ENCODE measurements at places on chromosomes 7 and 10.

DNA sequence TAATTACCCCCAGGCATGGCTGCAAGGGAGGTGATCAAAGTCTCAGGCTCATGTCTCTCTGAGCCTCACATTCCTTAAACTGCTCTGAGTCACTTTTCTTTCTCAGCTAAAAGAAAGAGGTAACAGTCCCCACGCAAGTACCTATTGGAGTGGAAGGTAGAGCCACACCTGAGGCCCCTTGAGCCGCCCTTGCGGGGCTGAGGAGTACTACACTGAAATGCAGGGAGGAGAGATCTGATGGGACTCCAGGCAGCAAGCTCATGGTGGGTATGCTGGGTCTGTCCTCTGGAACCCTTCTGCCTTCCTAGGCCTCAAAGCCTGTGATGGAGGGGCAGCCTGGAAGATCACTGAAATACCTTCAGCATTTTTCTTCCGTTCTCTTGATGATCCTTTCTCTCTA, 960.0 kb downstream of the DNAJB9 start:
- DNase-seq = no peak

DNA sequence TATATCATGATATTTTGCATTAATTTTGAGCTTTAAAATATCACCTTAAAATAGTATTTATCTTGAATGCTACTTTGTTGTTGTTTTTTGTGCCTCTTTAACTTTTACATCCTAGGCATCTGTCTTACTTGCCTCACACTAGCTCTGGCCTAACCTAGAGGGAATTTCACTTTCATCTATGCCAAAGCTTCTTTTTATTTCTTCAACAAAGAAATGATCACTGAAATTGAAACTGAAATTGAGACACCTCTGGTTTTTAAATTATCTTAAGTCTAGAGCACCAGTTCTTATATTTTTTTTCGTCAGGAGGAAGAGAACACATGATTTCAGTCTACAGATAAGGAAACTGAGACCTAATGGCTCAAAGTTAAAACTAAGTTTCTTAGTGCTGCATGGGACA, 3.5 kb upstream of the SCIN start:
- no peak for DNase-seq

- DNase-seq = no peak
These were observed 25.1 kb upstream of the PDK4 start for GRCh38 chr7:95621404-95621803.

DNA sequence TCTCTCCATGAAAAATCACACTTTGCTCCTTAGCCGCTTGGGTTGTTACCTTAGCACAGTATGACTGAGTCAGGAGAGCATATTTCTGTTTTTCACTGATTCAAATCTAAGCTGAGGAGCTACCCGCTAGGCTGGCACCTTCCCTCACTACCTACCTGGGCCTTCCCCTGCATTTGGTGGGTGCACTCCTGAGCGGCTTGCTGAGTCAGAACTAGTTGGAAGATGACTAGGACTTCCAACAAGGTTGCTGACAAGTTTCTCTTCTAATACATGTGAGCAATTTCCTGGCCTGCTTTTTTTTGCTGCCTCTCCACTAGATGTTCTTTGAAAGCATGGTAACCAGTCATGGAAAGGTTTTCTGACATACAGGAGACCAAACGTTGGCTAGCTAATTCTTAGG, 43.8 kb upstream of the SEC61G start:
- no peak for DNase-seq

GRCh38 chr7:84722734-84723133, 464.1 kb downstream of the SEMA3D start:
- no peak for DNase-seq

DNA sequence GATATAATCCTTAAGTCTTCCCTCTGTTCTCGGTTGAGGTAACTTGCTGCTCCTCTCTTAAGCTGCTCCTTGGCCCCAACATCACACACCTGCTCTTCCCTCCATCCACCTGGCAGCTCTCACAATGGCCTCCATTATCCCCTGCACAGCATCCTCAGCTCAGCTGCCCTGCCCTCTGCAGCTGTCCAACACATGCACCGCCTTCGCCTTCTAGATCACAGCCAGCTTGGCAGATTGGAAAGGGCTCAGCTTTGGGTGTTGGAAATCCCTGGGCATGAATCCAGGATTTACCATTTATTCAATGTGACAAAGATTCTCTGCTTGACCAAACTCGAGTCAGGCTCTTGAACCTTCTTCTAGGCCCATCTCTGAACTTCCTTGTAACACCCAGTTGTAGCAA, 20.6 kb downstream of the RGR start:
- no peak for DNase-seq

GRCh38 chr7:30657131-30657530, 25.1 kb downstream of the CRHR2 start:
- DNase-seq = no peak

GRCh38 chr10:38025283-38025682, 14.8 kb downstream of the ZNF33A start:
- DNase-seq = no peak

DNA sequence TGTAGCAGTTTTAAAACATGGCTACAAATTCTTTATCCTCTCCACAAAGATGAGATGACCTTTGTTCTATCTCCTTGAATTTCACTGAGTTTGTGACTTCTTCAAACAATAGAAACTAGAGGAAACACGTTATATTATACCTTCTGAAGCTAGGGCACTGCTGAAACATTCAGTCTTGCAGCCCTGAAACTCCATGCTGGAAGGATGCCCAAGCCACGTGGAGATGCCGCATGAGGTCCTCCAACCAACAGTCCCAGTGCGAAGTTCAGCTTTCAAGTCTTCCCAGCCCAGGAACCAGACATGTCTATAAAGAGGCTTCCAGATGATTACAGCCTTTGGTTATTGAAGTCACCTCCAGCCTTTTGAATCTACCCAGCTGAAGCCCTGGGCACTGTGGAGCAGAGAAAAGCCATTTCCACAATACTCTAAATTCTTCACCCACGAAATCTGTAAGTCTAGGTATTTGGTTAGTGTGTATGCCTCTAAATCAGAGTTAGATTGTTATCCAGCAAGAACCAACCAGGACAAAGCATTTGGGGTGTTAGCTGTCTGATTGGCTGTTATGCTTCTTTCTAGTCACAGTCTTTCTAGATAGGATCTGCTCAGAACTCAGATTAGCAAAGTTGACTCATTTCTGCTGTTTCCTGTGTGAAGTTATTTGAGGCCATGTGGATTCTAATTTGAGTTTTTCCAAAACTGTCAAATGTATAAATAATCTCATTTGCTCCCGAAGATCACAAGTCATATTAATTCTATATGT, 186.5 kb upstream of the TMEM72 start:
- DNase-seq = no peak

GRCh38 chr7:461453-462172, 58.0 kb downstream of the PDGFA start:
- no peak for DNase-seq

- no peak for DNase-seq
These were observed 84.7 kb downstream of the MAPK8 start for GRCh38 chr10:48390933-48391845.

DNA sequence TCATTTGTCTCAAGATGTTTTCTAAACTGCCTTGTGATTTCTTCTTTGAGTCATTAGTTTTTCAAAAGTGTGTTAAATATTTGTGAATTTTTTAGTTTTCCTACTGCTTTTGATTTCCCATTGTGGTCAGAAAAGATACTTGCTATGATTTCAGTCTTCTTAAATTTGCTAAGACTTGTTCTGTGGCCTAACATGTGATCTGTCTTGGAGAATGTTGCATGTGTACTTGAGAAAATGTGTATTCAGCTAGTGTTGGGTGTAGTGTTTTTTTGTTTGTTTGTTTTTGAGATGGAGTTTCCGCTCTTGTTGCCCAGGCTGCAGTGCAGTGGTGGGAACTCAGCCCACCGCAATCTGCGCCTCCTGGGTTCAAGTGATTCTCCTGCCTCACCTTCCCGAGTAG, 28.6 kb downstream of the BMPR1A start:
- DNase-seq = no peak

DNA sequence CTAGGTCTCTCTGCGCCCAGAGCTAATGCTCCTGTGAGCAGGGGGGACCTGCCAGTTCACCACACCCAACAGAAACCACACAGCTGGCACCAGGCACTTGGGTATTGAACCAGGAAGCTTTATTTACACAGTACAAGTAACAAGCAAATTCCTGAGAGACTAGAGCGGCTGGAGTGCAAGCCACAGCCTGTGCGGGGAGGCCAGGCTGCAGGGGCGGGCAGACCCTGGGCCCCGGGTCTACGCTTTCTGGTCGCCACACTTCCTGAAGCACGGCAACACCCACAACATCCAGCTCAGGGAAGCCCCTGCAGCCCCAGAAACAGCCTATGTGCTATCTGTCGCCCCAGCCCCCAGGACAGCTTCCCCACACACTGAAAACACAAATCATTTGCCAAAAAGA, 125.0 kb downstream of the FAM53B start:
- DNase-seq = no peak

- DNase-seq = no peak
These were observed 7.3 kb downstream of the TFPI2 start for GRCh38 chr7:93883078-93883916.

DNA sequence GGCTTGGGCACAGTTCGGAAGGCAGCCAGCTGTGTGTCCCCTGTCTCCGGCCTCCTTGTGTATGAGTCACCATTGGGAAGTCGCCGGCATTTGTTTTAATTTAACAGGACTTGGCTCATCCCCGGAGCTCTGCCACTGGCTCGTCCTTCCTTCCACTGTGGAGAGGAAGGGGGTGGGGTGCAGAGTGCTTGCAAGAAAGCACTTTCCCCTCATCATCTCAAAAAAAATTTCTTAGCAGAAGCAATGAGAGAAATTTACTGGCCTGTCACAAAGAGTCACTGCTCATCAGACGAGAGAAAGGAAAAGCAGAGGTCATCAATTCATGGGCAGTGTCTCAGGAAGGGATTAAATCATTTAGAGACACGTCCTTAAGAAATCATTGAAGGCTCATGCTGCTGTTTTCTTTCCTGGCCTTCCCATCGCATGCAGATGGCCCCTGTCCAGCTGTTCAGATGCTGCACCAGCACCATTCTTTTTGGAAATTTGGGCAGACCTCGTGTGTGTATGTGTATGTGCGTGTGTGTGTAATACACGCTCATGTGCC, 93.3 kb downstream of the BMS1 start:
- DNase-seq = no peak

- no peak for DNase-seq
These were observed 73.9 kb downstream of the TMEM130 start for GRCh38 chr7:98795741-98796493.

DNA sequence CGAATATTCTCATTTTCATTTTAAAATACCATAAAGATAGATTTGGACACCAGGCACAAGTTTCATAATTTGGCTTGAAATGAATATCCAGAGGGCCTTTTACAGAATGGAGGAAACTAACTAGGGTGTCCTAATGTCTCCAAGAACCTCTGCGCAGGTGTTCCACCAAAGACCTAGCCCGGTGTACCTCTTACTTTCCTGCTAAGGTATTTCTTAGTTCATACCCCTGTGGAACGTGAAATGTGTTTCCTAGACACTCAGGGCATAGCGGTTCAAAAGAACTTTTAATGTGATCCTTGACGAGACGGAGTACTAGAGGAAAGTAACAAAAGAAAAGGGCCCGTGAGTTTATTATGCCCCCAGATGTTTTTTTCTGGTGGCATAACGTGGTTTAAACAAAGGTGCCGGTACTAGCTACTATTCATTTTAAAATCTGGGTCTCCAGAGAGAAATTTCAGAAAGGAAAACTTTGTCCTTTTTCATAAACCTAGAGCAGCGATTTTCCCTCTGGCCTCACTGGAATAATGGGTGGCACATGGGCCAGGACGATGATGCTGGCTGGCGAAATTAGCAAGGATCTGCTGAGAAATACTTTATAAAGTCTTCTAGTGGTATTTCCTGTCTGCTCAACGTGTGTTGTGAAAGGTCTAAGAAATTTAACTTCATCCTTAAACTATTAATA, 1.4 kb downstream of the APBB1IP start:
- DNase-seq = no peak

DNA sequence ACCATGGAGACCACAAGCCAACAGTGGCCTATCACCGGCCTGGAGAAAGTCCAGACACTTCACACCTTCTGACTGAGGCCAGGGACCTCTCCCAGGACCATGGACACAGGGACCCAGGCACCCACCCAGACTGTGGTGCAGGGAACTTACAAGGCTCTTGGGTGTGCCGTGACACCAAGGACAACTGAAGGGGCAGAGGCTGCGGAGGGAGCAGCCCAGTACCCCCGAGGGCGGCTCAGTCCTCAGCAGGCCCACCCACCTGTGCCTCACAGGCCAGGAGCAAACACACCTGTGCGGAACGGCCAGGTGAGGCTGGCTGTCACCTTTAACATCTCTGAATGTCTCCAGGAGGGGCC, 182.3 kb downstream of the MAD1L1 start:
- no peak for DNase-seq

DNA sequence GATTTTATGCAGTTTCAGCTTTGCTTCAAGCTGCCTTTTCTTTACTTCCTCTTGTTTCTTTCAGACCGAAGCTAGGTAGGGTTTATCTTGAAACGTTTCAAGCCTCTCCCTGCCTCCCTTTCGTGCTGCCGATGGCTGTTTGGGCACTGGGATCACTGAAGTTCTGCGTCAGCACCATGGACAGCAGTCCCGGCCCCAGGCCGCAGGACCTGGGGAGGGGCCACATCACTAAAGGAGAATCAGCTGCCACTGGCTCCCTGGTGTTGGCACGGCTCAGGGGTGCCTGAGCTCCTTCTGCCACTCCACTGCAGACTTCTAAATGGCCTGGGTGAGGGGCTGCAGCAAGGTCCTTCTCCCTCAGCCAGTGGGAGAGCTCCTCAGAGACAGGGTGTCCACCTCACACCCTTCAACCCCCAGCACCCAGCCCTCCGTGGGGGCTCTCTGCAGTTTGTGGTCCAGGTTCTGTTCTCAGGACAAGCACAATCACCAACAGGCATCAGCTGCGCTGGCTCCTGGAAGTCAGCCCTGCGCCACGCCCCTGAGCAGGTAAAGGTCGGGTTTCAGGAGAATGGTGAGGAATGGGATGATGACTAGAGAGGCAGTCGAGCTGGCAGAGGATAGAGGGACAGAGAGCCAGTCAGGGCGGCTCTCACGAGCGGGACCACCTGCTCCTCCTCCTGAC, 387.2 kb downstream of the TCERG1L start:
- DNase-seq = no peak

GRCh38 chr7:148256433-148256832, 334.1 kb upstream of the C7orf33 start:
- no peak for DNase-seq

DNA sequence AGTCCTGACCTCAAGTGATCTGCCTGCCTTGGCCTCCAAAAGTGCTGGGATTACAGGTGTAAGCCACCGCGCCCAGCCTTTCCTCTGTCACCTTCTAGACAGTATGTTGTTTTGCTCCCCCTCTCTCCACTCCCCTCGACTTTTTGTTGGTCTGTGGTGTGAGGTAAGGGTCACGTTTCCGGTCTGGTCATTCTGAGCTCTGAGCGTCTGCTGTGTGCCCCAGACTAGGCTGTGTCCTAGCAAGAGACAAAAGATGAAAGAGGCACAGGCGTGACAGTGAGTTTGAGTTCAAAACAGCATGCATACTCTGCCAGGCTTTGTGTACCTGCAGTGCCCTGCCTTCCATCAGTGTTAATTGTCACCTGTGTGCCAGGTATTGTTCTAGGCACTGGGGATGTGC, 87.4 kb upstream of the PPIF start:
- DNase-seq = no peak
